ENCODE measurements at places on chromosomes 5 and 9.

- peak; percentile 56 for DNase-seq
Observed at GRCh38 chr5:74042959-74043358, 417.0 kb downstream of the ARHGEF28 start.

DNA sequence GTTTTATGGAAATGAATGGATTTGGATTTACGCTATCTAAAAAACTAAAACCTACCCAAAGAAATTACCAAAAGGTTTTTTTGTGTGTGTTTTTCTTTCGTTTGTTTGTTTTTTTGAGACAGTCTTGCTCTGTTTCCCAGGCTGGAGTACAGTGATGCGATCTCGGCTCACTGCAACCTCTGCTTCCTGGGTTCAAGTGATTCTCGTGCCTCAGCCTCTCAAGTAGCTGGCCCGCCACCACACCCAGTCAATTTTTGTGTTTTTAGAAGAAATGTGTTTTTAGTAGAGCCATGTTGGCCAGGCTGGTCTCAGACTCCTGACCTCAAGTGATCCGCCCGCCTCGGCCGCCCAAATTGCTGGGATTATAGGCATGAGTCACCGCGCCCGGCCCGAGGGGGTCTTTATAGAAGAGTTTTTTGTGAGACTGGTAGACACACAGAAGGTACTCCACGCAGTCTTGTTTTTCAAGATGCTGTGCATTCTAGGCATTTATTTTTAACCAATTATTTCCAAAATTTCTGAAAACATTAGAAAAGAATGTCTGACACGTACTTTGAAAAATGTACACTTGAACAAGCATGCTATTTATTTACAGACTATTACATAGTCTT is 75.7 kb downstream of the NR6A1 start:
- DNase-seq: no peak

GRCh38 chr5:76789991-76790581 is 28.7 kb upstream of the F2RL1 start:
- DNase-seq: no peak

GRCh38 chr9:21972361-21972760 is 21.8 kb downstream of the CDKN2A start:
- no peak for DNase-seq
